Activated naive CD8-positive, alpha-beta T cell treated with anti-CD3 and anti-CD28 coated beads, Interleukin-2, amount 50 U/mL, for 24 hours (primary cell): ENCODE measurements at places on chromosomes 7 and 10.

DNA sequence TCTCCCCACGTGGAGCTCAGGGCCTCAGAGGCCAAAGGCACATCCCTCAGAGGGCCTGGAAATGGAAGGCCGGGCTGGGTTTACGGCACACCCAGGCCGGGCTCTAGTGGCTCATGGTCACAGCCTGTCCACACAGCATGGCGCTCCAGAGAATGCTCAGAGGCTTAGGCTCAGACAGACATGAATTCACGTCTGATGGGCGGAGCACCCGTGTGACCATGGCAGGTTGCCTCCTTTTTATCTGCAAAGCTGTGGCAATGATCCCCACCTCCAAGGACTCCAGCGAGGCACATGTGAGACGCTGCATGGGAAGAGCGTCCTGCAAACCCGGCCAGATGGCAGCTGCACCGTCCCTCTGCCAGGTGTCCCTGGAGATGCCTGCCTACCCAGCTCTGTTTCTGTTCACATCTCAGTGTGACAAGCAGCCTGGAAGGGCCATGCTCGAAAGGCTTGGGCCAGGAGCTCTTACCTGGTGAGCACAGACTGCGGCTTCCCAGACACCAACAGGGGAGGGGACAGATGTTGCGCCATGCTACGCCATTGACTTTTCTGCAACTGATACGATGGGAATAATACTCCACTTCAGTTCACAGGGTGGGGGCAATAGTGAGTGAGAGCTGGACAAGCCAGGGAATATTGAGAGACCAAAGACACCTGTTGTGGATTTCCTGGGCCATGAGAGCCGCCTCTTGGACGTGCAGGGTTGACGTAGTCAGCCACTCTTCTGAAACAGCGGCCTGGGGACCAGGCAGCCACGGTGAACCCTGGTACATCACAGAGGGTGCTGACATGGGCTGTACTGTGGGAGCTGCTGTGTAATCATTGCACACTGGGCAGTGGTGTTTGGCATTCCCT lies 34.4 kb upstream of the FAM20C start:
- no peak for DNase-seq

GRCh38 chr10:69734797-69735468 lies 66.8 kb upstream of the COL13A1 start:
- peak; percentile 26 for DNase-seq

DNA sequence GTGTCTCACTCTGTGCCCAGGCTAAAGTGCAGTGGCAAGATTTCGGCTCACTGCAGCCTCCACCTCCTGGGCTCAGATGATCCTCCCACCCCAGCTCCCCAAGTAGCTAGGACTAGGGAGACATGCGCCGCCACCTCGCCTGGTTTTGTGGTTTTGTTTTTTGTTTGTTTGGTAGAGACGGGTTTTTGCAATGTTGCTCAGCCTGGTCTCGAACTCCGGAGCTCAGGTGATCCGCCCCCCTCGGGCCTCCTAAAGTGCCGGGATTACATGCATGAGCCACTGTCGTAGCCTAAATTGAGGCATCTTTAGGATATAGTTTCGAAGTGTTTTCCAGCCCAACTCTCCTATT lies 781 bp downstream of the ZNF727 start:
- DNase-seq, result no peak

- DNase-seq, result no peak
These were observed 6.0 kb downstream of the ALOX5 start for GRCh38 chr10:45379891-45380540.

DNA sequence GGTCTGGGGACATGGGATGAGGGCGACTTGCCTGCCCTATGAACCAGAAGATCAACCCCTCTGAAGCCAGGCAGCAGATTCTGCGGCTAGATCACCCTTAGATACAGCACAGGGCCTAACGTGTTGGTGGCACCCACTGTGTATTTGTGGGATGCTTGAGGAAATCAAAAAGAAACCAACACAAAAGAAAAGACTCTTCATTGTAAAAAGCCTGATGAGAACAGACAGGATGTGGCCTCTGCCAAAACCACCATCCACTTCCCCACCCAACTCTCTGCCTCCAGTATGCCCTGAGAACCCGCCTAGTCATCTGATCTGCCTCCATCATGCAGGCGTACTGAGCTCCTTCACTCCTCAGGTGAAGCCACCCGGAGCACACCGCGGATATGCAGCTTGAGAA lies 97.2 kb upstream of the INSYN2A start:
- DNase-seq, result peak; percentile 10

DNA sequence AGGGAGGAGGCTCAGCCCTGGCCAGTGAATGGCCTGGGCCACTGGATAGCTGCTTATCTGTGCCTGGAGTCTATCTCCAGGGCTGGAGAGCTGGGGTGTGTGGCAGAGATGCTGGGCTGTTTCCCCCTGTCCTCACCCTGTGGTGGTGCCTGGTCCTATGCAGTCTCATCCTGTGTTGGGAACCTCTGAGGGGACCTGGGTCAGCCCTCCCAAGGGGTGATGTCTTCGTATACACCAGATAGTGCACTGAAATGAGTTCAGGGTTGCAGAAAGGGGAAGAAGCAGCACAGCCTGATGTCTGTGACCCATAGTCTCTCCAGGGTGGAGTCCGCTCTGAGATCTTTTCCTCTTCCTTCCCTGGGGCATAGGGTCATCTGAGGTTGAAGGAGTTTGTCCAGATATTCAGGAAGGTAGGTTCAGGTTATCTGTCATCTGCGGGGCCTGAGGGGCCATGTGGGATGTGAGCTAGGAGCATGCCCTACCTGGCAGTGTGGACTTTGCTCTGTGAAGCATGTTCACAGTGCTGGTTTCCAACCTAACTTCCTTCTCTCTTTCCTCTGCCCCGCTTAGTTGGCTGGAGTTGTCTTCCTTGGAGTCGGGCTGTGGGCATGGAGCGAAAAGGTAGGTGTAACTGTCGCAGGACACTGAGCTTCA lies 33.4 kb upstream of the SH2D4B start:
- DNase-seq, result no peak

DNA sequence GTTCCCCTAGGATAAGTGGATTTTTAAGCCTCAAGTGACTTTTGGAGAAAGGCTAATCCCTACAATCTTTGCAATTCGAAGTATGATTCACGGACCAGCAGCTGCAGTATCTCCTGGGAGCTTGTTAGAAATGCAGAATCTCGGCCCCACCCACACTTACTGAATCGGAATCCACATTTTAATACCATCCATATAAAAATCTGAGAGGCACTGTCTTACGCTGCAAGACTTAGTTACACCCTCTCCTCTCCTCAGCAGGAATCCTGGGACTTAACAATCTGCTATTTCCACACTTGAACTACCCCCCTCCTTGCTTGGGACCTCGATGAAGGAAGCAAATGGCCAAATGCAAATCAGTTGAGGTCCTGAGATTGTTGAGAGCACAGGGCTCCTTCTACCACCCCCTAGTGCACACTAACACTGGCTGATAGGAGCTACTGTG lies 21.0 kb downstream of the ITPRIP start:
- no peak for DNase-seq

DNA sequence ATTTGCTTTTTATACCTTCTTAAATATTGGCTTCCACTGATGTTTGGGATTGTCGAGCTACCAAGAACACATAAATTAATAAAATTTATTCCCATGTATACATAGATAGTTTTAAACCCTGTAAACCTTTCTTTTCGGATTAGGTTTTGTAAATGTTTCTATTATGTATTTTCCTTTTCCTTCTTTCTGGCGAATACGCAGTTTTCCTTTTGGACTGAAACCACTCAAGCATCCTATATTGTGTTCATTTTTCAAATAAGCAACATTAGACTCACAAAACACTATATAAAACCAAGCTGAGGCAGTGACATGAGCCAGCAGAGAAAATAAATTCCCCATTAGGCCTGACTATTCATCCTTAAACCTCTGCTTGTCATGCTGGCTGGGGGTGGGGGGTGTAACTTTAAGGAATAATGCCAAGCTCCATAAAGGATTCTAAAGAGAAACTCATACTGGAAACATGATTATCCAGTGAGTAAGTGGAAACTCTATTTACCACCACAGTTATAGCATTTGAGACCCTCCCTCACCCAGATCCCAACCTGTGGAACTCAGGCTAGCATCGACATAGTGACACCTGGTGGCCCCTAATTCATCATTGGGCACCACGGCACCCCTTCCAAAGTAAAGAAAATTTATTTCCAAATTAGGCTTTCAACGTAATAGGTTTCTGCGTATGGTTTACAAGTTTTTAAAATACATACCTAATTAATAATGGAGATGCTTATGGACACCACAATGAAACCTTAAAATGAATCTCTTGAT lies 86.5 kb upstream of the CELF2 start:
- DNase-seq, result no peak

DNA sequence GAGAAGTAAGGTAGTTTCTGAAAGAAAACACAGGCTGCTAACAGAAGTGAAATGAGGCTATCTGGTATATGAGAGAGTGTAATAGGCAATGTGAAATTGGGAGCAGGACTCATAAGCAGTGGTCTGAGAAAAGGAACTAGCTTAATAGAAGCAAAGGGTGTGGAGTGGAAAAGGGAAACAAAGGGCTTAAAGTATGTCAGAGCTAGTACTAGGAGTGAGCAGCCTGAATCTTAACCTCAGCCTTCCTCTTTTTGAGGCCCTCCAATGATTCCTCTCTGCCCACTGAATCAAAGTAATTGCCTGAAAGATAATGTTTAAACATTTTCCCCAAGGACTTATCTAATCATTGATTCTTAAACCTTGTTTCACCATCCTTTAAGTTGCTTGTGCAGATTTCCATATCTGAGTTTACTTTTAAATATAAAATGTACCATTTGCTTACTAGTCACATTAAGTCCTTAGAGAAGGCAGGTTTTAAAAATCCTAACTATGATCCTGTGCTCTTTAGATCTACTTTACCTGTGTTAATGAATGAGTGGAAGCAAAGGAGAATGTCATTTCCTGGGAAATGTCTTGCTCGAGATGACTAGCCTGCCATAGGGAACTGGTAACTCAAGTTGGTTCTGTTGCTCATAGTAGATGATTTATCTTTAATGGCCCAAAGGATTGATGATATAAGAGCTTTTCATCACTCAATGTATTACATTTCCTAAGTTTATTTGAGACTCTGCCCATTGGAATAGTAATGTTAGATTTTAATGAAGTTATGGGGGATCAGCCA lies 155.0 kb downstream of the SKAP2 start:
- DNase-seq, result no peak

GRCh38 chr7:16919440-16919839 lies 37.7 kb upstream of the AGR3 start:
- DNase-seq, result no peak

DNA sequence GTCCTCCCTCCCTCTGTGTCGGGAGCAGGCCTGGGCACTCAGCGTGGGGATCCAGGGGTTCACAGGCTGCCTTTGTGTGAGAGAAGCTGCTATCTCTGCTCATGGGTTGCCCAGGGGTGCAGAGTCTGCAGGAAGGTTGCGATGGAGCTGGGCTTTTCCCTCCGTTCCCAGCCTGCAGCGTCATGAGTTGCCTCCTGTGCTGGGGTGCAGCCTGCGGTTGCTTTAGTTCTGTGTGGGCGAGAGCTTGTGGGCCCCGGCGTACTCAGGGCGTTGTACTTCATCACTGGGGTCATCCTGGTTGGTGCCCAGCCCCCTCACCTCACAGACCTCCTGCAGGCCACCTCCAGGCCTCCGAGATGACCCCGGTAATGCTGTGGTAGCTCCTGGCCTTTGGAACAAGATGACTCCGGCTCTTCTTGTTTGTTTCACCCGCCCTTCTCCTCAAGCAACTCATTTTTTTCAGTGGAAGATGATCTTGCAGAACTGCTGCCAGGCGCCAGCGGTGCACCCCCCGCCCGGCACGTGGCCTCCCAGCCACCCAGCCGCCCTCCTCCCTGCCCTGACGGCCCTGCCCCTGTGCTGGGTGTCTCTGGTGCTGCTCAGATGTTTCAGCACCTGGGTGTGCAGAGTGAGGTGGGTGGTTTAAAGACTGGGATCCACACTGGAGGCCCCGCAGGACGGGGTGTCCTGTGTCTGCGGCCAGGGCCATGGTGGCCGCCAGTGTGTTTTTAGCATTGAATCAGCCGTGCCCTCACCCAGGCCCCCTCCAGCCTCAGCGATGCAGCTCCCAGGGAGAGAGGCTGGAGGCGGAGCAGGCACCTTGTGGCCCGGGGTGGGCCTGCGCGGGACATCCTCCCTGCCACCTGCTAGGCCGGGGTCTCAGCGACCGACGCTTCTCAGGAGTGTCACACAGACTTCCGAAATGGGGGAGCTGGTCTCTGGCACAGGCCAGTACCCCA lies 7.2 kb downstream of the AP5Z1 start:
- DNase-seq, result no peak

DNA sequence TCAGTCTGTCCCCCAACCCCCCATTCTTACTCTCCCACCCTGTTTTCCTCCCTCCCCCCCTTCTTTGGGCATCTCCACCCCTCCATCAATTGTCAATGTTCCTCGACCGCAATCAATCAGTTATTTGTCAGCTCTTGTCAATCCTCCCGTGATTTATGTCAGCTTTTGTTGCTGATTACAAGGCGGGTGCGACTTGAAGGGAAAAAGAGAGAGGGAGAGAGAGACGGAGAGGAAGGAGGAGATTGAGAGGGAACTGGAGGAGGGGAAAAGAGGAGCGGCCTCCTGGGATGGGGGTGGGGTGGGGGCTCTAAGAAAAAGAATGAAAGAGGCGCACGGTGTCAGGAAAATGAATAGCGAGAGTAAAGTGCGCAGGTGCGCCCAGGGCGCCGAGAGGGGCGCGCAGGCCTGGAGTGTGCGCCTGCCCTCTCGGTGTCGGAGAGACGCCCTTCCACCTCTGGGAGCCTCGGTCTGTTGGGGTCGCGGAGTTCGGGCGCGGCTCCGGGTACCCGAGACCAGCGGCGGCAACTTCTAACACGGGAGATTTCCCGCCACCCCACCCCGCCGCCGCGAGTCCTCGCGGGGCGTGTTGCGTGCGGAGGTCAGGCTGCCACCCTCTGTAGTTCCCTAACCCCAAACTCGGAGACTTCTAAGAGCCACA lies 1.1 kb upstream of the ZNF503 start:
- DNase-seq, result no peak

DNA sequence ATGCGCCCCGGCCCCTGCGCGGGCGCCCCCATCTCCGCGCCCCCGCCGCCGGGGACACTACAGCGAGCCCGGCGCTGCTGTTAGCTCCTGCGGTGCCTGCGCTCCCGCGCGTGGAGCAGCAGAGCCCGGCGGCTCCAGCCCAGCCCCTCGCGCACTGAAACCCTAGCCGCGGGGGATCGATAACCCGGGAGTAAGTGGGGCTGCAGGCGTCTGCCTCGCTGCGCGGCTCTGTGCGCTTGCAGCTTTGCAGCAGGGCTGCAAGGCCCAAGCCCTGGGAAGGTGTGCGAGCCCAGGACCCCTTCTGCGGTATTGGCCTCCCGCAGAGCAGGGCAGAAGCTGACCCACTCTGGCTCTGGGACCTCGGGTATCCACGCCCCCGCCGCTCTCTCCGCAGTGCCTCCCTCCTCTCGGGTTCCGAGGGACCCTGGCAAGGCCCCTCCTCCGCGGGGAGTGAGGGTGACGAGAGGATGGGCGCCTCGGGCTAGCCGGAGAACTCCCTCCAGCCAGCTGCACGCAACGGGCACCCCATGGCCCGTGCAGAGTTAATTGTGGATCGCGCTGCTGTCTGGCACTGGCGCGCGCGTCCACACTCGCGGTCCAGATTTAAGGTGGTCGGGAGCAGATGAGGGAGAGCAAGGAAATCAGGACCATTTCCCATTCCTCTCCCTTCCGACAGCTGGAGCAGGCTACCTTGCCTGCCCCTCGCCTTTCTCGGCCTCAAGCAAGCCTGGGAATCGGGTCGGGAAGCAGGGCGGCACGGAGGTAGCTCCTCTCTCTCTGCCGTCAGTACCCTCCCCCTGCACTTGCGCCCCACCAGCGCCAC lies 2.1 kb downstream of the SHH start:
- DNase-seq, result no peak
